ENCODE measurements at places on chromosomes 2 and 18. TPM values are rescaled to one million over a fixed set of nuclear protein-coding genes. Genes with fewer than 3 reads are reported as not detected.

GRCh38 chr2:59567151-59567550 lies 986.3 kb downstream of the BCL11A start:
- no peak for DNase-seq

DNA sequence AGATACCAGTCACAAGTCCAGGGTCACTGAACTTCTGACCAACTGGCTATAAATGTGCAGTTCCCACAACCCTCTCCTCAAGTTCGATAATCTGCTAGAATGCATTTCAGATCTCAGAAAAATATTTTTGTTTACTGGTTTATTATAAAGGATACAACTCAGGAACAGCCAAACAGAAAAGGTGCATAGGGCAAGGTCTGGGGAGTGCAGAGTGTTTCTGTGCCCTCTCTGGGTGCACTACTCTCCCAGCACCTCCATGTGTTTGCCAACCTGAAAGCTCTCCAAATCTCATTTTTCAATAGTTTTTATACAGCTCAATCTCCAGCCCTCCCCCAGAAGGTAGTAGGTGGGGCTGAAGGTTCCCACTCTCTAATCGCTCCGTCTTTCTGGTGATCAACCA lies 85.2 kb downstream of the SKA1 start:
- no peak for DNase-seq

DNA sequence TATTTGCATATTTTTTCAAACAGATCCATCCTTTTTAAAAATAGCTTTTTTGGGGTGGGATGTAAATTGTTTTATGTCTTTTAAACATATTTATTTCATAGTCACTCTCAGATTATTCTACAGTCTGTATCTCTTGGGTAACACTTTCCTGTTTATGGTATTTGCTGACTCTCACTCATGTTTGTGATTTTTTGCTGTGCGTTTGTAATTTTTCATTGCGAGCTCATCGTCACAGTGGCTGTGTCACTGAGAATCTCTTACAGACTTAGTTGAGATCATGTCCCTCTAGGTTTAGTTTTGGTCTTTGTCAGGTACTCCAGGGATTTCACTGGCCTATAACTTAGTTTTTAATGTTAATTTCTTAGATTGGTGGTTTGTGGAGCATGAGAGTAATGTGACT lies 73.5 kb upstream of the HS6ST1 start:
- no peak for DNase-seq

DNA sequence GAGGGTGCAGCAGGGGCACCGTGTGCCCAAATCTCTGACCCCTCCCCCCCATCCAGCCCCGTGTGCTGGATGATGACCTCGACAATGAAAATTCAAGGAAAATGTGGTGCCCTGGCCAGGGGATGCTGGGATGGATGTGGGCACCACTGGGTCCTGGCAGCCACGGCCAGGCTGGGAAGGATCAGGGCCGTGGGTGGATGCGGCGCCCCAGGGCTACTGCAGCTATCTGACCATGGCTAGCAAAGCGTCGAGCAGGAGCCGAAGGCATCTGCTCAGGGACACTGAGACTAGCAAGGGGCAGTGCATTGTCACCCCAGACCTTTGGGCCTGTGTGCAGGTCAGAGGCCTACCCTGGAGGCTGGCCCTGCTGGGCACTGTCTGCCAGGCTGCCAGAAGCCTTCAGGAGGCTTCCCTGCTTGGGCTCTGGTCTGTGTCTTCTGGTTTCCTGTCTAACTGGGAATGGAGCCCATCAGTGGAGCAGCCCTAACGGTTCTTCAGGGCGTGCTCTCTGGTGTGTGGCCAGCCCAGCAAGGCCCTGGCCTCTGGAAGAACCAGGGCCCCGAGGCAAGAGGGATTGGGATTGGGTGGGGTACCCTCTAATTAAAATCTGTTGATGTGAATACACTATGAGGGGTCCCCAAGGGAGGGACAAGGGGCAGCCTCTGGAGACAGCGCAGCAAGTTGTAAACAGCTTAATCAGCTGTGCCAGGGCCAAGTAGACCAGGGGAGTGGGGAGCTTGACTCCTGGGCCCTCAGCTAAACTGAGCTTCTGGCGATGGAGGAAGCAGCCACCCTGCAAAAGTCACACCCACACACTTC lies 98.0 kb downstream of the STPG4 start:
- no peak for DNase-seq

DNA sequence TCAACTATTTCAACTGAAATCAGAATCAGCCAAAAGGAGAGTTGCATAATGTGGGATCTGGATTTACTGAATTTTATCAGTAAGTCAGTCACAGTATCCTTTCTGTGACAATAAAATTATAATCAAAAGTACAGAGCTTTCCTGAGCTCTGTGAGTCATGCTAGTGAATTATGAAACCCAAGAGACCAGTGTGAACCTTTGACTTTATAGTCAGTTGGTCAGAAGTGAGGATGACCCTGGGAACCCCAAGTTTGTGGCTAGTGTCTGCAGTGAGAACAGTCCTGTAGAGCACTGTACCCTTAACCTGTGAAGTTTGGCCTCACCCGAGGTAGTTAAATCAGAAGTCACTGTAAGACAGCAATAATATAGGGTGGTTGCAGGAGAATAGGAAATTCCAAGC lies 381.7 kb downstream of the CDH19 start:
- DNase-seq, result no peak

DNA sequence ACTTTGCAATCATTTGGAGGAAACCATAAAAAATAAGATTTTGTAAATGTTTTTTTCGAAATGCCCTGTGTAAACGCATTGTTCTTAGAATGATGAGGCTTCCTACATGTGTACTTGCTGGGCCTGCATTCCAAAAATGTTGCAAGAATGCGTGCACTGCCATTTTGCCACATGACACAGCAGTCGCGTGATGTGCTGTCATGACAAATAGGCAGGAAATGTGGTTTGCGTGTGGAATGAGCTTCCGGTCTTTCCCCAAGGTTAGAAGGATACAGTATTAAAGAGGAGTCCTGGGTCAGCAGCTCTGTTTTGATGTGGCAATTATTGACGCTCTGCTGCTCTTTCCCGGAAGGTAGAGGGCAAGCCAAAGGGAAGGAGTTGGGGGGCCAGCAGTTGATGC lies 18.1 kb upstream of the SERPINB2 start:
- no peak for DNase-seq

GRCh38 chr18:13076886-13077285 lies 85.7 kb downstream of the CEP192 start:
- DNase-seq, result no peak

DNA sequence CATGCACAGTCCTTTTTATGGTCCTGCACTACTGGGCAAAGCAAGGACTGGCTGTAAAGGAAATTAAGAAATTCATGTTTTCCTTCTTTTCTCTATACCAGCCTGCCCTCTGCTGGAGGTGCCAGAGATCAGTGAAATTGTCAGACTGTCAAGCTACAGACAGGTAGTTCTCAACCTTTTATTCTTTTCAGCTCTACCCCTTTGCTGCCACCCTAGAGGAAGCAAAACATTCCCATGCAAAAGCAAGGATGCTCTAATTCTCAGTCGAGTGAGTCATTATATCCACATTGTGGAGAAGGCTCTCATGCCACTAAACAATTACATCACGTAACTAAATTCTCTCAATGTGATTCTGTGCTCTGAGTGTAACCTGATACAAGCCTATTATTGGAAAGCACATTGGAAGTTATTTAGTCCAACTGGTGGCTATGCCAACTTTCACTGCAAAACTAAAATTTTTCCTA lies 25.0 kb upstream of the RAPGEF4 start:
- peak; percentile 64 for DNase-seq

Gene FZD7
- polyA plus RNA-seq, result 29.0 TPM

Gene POTEJ
- not detected for polyA plus RNA-seq

Gene EGR4
- not detected for polyA plus RNA-seq

Data from muscle of back (tissue), 13 donors.